ENCODE measurements at places on chromosomes 3 and 15.

GRCh38 chr3:151556596-151556995 lies 95.7 kb upstream of the IGSF10 start:
- peak; percentile 35 for DNase-seq

DNA sequence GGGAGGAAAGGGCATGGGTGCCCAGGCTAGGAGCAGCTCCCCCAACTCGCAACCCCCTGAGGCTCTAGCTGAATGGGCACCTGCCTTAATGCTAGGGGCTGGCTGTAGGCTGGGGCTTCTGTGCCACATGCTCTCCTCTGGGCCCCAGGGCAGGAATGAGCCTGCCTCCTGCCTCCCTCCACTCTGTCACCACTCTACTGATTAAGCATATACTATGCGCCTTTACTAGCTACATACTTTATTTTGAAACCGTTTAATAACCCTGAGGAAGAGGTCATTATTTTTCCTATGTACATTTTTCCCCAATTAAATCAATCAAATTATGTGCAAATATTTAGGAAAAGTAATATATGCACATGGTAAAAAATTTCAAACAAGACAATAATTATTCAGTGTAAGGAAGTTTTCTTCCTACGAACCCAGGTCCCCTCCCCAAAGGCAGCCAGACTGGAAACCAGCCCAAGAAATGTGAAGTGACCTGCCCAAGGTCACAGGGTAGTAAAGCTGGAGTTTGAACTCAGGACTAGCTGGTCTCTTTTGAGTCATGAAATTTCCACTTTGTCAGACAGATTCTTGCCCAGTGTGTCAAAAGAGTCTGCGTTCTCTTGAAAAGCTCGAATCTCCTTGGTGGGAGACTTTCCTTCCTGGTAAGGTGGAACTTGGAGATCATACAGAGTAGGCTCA lies 122.5 kb downstream of the DNAJB8 start:
- no peak for DNase-seq

DNA sequence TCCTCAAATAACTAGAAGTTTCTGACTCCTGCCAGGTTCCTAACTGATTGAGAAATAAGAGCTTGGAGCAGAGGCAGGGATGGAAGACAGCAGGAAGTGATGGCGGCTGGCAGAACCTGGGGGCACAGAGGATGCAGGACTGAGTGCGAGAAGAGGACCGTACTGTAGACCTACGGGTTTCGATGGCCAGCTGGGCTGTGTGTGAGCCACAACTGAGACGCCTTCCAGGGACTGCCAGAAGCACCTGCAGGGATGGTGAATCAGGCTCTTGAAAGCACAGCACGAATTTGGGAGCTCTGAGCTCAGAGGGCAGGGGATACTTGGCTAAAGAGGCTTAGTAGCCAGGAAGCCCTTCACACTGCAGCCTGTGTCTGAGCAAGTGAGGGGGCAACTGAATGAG lies 165.6 kb downstream of the ABHD5 start:
- DNase-seq = no peak

DNA sequence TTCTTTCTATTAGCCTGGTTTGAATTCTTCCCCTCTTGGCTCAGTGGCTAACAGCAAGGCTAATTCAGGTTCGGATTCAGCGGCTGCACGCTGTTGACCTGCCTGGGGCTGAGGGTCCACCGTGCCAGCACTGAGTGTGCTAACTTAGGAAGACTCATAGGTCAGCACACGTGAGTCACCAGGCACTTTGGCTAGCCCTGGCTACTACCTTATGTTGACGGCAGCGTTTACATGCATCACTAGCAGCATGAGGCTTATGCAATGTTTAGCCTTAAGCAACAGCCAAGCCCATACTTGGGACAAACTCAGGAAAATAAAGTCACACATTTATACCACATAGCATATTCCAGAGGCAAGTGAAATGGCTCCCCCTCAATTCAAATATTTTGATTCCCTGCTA lies 137.7 kb downstream of the RAB11A start:
- DNase-seq = no peak

DNA sequence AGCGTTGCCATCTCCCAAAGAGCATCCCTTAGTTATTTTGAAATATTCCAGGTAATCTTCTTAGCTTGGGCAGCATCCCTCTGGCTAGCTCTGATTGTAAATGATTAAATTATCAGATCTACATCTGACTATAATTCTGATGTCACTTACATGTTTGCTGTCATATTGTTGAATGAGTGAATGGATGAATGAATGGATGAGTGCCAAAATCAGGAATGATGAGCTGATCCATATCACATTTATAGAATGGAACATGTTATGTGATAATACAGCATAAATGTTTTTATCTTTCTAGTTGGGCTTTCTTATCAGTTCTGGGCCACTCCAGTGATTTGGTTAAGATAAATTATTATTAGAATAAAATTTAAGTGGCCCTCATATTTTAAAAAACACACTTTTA lies 14.0 kb downstream of the FAN1 start:
- no peak for DNase-seq

- DNase-seq = no peak
These were observed 3.4 kb upstream of the CCNL1 start for GRCh38 chr3:157163217-157163953.

GRCh38 chr15:28984421-28985315 lies 98.9 kb downstream of the APBA2 start:
- DNase-seq = no peak

GRCh38 chr3:29189328-29189727 lies 91.5 kb upstream of the RBMS3 start:
- DNase-seq = no peak

- no peak for DNase-seq
These were observed 41.3 kb downstream of the MEIS2 start for GRCh38 chr15:37059086-37059485.

DNA sequence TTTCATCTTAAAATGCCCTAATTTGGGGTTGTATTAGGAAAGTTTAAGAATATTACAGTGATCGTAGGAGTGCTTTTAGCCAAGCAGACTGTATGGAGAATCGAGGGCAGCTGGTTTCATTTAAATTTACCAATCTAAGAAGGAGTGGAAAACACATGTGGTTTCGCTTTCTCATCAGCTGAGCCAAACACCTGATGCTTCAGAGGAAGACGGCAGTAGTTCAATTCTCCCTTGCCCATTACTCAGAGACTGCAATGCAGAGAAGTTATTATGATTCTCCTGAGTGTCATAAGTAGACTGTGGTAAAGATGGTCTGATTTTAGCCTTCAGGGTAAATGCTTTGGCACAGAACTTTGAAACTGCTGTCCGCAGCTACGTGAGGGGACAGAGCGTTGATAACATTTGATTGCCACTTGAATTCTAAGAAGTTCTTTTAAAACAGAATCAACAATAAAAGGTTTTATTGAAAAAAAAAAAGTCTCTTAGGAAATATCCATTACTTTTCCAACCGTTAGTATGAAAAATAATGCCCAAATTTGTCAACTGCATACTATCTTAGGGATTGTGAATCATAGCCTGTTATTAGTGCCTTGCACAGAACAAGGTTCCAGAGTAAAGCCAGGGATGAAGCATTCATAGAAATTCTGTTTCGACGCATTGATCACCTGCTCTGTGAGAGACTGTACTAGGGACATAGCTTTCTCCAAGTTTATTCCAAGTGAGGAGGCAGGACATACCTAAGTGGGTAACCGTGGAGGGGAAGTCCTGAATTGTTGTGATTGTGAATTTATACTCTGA lies 25.6 kb downstream of the LYSMD4 start:
- DNase-seq = no peak

GRCh38 chr15:76006136-76006778 lies 6.0 kb downstream of the NRG4 start:
- DNase-seq = peak; percentile 77

DNA sequence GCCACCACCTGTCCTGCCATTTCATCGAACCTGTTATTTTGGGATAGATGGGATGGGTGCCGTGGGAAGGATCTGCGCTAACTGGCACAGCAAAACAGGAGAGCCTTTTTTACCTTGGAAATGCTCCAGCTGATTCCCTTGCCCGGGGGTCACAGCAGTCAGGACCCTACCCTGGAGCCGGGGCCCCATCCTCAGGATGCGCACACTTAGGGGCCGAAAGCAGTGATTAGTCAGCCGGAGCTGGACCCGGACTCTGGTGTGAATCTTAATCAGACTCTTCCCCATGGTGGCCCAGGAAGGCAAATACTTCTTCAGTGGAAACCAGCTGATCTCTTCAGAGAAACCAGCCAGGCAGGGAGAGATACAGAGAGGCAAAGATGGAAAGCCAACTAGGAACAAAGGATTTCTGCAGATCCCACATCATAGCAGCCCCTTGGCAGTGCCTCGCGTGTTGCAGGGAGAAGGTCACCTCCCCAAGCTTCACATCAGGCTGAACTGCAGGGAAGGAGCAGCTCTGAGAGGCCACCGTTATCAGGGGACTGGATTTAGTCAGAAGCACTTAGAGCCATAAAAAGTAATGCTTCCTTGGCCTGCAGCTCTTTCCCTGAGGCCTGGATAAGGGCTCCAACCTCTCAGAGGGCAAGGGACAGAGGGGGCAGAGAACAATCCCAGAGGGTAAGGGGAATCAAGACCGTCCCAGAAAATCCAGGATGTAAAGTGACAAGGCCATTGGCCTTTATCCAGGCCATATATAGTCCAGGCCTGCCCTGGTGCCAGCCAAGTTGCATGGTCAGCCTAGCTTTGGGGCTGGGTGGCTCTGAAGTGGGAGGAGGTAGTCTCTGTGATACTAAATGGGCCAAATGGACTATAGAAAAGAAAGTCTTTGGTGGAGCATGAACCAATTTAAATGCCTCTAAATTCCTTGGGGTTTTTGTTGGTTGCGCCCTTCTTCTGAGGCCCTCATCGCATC lies 52.9 kb downstream of the WDR76 start:
- no peak for DNase-seq

GRCh38 chr15:65206750-65207149 lies 4.5 kb downstream of the CILP start:
- DNase-seq = no peak

- DNase-seq = peak; percentile 64
These were observed 23.3 kb downstream of the CCDC13 start for GRCh38 chr3:42749753-42750231.

- no peak for DNase-seq
These were observed 94.8 kb downstream of the ATP8B4 start for GRCh38 chr15:50024281-50024680.

DNA sequence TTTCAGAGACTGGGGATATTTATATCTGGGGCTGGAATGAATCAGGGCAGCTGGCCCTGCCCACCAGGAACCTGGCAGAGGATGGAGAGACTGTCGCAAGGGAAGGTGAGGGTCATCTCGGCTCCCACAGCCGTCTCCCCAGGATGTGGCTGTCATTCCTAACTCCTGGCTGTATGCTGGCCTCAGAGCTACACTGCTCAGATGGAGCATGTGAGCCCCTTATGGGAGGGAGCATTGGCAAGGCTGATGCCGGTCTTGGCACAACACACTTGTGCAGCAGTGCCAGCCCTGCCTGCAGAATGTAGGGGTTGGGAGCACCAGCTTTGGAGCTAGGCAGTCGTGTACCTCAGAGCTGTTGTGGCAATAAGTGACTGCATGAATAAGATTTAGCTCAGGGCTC lies 5.2 kb downstream of the RCCD1 start:
- no peak for DNase-seq

- peak; percentile 62 for DNase-seq
These were observed 33.2 kb downstream of the SLC25A26 start for GRCh38 chr3:66253790-66254620.

GRCh38 chr3:134393074-134393473 lies 18.8 kb upstream of the AMOTL2 start:
- DNase-seq = no peak

DNA sequence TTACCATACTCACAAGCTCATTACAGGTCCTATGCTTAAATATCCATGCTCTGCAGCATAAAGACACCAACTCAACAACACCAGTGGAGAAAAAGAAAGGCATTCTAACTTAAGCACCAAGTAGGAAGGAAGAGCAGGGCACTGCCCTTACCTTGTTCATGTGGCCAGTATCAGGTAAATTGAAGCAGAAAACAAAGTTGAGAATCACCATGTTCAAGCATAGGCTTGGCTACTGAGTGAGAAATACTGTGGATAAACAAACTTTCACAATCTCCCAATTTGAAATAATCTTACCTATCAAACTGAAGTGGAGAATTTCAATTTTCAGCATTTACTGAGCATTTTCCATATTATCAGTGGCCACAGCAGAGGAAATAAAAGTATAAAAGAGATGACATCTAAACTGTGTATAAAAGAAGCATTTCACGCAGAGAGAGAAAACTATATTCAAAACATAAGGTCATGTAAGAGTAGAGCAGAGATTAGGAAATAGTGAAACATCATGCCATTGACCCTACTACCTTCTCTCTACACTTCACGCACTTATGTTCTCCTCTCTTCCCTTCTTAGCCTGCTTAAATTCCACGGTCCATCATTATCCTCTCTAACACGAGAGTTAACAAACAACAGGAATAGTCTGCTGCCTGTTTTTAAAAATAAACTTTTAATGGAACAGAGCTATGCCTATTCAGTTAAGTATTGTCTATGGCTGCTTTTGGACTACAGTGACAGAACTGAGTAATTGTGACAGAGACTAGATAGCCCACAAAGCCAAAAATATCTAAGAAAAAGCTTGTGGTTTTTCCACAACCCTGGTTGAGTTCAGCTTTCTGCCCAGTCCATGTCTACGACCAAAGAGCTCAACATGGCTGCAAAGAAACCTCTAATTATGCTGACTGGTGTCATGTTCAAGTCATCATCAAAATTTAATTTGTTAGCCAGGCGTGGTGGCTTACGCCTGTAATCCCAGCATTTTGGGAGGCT lies 142.5 kb downstream of the NR1I2 start:
- DNase-seq = no peak

- no peak for DNase-seq
These were observed 98.5 kb upstream of the OSTN start for GRCh38 chr3:191100516-191100915.

GRCh38 chr15:77580996-77581682 lies 51.6 kb downstream of the LINGO1 start:
- DNase-seq = no peak

DNA sequence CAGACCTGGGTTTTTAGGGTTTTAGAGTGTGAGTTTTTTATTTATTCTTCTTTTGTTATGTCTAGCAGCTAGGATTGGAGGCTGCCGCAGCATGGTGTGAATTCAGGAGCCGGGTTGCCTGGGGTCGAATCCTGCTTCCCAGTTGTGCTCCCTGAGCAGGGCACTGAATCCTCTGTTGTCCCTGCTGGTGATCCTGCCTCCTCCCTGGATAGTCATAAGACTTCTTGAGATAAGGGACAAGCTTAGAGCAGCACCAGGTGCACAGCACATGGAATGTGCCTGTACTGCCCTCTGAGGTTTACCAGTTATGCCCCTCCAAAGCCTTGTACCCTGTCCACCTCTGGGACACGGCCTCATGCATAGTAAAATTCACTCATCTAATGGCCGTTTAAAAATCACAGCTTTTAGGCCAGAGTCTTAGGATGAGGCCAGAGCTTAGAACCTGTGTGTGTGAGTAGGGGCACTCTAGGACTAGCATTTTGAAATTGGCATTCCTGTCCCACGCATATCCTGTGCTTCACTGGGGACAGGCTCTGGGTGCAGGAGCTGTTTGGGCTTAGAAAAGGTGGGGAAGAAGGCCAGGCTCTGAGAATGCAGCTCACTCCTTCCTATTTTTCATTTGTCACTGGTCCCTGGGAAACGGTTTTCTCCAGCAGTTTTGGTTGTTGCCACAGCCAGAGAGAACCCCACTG lies 47.7 kb downstream of the CHCHD6 start:
- no peak for DNase-seq

GRCh38 chr3:157089455-157090221 lies 70.3 kb downstream of the CCNL1 start:
- peak; percentile 99 for DNase-seq

Data from suppressor macrophage treated with lipopolysaccharide for 1 hour (primary cell).